ENCODE measurements at places on chromosomes 4 and X. TPM values are rescaled to one million over a fixed set of nuclear protein-coding genes. Genes with fewer than 3 reads are reported as not detected.

Gene HSD17B13
- polyA plus RNA-seq, result 0.55 TPM

Gene PLK4
- 21.4 TPM for polyA plus RNA-seq

Gene PDLIM3
- 4.9 TPM for polyA plus RNA-seq

Gene TMA16
- 30.2 TPM for polyA plus RNA-seq

Gene GPR101
- polyA plus RNA-seq, result not detected

Gene STATH
- not detected for polyA plus RNA-seq

GRCh38 chr4:144499777-144500176, 146.2 kb upstream of the HHIP start:
- no peak for DNase-seq

GRCh38 chr4:185723631-185724260, 88.2 kb downstream of the SORBS2 start:
- DNase-seq, result no peak

DNA sequence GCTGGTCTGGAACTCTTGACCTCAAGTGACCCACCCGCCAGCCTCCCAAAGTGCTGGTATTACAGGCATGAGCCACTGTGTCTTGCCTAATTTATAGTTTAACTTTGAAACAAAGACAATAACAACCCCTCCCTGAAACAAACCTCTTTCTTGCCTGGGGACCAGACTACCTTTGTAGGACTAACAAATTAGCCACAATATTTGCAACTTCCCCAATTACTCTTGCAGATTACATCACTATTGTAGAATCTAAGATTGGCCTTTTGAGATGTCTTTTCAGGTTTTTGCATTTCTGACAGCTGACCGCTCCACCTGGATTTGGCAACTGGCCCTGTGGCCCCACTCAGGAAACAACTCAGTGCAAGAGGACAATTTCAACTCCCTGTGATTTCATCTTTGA, 84.8 kb downstream of the AKAP4 start:
- no peak for DNase-seq

DNA sequence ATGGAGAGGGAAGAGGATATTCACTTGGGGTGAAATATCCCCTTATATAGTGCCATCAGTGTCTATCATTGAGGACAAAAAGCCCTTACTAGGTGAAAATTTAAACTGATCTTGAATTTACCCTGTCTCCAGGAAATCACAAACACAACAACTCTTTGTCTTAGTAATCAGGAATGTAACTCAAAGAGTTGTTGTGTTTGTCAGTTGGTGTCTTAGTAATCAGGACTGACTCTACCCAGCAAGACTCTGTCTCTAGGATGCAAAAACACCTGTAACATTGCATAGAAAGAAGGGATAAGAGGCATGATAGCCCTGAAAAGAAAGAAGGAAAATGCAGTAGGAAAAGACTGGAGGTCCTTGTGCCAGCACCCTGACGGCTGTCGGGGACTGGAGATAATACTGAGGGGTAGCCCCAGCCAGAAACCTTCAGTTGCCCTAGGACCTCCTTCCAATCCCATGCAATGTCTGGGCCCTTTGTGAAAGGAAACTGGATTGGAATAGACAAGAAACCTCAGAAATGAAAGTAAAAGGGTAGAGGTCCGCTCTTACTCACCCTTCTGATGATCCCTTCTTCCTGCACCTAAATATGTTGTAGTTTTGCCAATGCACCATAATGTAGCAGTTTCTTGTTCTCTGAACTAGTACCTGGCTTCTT, 45.3 kb downstream of the HMGB2 start:
- DNase-seq, result no peak

GRCh38 chr4:129144755-129145206, 48.8 kb downstream of the C4orf33 start:
- DNase-seq, result no peak

DNA sequence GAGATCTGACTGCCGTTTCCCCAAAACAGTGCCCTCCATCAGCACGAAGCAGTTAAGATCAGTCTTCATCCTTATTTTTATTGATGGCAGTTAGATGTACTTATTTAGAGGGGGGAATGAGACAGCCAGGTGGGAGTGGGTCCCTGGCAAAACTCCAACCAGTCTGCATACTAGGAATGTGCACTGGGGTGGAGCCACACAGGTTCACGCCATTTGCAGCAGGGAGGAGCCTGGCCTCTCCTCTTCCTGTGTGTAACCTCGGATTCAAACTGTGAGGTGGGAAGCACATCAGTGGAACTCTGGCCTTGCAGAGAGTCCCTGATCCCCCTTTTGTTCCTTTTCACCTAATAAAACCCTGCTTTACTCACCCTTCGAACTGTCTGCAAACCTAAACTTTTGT, 987.7 kb upstream of the GRIA3 start:
- DNase-seq, result no peak

DNA sequence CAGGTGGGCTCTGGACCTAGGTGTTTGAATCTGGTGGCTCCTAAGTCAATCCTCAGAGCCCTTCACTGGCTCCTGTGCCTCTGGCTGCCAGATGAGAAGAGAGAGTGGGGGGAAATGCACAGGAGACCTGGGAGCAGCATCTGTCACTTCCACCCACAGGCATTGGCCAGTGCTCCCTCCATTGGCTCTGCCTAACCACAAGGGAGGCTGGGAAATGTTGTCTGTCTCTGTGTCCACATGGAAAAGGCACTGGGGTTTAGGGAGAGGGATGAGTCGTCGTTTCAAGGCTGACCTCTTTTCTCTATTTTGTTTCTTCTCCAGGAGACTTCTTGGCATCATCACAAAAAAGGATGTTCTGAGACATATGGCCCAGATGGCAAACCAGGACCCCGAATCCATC, 76.4 kb downstream of the CLCN4 start:
- DNase-seq, result no peak

- DNase-seq, result no peak
Observed at GRCh38 chr4:67006791-67007190, 538.5 kb downstream of the CENPC start.

- no peak for DNase-seq
Observed at GRCh38 chr4:10730590-10730989, 46.0 kb upstream of the CLNK start.

DNA sequence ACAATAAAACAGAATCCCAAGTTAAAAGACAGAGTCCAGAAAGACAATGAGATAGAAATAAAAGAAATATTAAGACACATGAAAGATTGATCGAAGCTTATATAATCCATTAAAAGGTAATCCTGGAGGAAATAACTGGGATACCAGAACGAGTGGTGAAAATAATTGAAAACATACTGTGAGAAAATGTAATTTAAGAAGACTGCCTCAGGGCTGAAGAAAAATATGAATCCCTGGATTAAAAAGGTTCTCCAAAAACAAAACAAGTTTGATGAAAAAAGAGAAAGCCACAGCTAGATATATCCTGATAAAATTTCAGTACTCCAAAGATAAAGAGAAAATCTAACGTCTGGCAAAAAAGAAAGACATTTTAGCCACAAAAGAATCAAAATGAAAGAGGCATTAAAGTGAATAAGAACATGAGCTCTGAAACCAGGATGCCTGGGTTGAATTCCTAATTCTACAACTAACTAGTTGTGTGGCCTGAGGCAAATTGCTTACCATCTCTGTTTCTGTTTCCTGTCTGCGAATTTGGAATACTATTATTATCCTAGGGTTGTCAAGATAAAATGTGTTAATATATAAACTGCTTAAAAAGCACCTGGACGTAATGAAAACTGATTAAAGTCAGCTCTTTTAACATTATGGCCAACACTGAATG, 5.5 kb downstream of the DDX60L start:
- no peak for DNase-seq

- DNase-seq, result no peak
Observed at GRCh38 chrX:51891245-51891644, 2.2 kb upstream of the MAGED1 start.

DNA sequence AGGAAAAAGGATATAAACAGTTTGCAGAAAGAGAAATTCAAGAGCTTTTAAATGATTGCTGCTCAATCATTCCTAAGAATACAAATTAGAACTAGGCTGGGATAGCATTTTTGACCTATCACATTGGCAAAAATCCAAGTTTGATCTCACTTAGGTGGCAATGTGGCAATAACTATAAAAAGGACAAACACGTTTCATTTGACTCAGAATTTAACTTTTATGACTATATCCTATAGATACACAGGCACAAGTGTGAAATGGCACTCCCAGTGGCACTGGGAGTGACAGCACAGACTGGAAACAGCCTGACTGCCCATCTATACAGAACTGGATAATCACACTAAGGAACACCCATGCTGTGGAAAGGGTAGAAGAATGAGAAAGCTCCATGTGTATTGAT, 11.1 kb downstream of the CENPU start:
- DNase-seq, result no peak

GRCh38 chr4:176065435-176066291, at the start of gene WDR17:
Gene WDR17, plus strand, starts transcription at chr4:176065841. Its CDS starts 45,740 bp downstream, at chr4:176111581.
- peak; percentile 90 for DNase-seq
